Cardiac septum (tissue), 1 donor: ENCODE measurements at places on chromosomes 12 and 14. TPM values are rescaled to one million over a fixed set of nuclear protein-coding genes. Genes with fewer than 3 reads are reported as not detected.

The ESRRB gene
- total RNA-seq, result 8.7 TPM

The ADAMTS20 gene
- total RNA-seq, result not detected

The TAS2R13 gene
- total RNA-seq, result 1.0 TPM

The TDRD9 gene
- 3.3 TPM for total RNA-seq

The GSG1 gene
- not detected for total RNA-seq

GRCh38 chr12:1069846-1070245 is 78.8 kb downstream of the ERC1 start:
- DNase-seq, result no peak

- DNase-seq, result no peak
These were observed 51.6 kb upstream of the CRY1 start for GRCh38 chr12:107144990-107145389.

- no peak for DNase-seq
These were observed 12.9 kb downstream of the TTC9 start for GRCh38 chr14:70654632-70655031.

- no peak for DNase-seq
These were observed 129.9 kb downstream of the TMEM30B start for GRCh38 chr14:61151251-61151650.

GRCh38 chr14:26276757-26277156 is 321.1 kb downstream of the NOVA1 start:
- DNase-seq, result no peak
